Right lung (tissue), 10 donors: ENCODE measurements at places on chromosomes 7 and 10.

GRCh38 chr7:2928613-2929311 is 84.7 kb upstream of the GNA12 start:
- no peak for DNase-seq

DNA sequence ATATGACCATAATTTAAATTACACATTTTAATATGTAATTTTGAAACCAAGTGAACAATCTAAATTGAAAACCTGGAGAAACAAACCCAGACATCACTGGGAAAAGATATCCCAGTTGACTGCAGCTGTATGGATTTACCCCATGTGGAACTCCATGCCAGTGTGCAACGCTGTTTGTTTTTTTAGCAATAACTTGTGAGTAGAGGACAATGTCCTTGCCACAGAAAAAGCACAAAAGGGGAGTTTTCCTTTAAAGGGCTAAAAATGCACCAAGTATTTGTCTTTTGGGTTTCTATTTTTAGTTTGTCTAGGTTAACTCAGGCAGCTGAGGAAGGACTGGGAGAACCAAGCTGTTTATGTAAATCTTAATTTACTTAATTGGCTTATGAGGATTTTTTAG is 15.1 kb upstream of the COL17A1 start:
- DNase-seq: no peak

DNA sequence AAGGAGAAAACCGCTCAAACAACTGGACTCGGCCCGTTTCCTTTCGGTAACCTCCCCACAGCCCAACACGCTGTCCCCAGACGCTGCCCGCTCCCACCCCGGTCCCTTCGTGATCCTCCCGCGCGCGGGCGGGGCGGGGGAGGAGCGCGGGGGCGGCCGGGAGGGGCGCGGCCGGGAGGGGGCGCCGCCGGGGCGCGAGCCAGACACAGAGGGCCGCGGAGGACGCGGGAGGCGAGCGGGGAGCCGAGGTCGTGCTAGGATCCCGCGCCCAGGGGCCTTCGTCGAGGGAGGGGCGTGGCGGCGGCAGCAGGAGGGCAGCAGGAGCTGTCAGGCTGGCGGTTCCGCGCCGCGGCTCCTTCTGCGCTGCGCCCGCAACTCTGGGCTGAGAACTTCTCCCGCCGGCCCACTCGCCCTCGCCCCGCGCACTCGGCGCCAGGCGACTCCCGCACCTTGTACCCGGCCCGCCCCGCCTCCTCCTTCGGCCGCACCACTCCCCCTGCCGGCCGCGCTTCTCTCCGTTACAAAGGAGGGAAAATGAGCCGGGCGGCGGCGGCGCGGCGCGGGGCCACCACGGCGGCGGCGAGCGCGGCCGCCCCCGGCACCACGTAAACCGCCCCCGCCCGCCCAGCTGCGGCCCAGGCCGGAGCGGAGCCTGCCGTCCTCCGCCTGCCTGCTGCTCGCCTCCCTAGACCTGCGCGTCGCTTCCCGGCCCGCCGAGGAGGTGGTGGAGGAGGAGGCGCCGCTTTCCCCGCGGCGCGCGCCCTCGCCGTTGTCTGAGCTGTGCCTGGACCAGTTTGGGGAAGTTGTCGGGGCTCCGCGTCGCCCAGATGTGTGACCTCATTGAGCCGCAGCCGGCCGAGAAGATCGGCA is at the start of gene CDK14:
Gene CDK14, plus strand, starts transcription at position 521 of the 870 bp plus-strand sequence. Its CDS starts 307 bp downstream, at position 828.
- DNase-seq: peak; percentile 67

- no peak for DNase-seq
Observed at GRCh38 chr7:96118449-96119001, 203.4 kb downstream of the SLC25A13 start.

DNA sequence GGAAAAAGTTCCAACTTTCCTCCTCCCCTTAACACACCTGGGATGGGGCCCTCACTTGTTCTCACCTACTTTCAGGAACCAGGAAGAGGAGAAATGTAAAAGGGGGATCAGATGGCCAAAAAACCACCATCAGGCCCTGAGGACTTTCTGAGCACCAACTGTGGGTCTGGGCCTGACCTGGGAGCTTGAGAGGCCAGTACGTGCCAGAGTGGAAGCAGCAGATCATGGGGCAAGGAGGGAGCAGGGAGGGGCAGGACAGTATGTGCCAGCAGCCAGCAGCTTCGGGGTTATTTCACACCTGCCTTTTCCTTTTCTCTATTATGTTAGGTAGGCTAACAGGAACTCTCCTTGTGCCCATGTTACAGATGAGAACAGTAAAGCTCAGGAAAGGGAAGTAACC is 118.8 kb upstream of the UNC5B start:
- DNase-seq: no peak

GRCh38 chr10:86601956-86602602 is 52.3 kb upstream of the OPN4 start:
- DNase-seq: no peak

DNA sequence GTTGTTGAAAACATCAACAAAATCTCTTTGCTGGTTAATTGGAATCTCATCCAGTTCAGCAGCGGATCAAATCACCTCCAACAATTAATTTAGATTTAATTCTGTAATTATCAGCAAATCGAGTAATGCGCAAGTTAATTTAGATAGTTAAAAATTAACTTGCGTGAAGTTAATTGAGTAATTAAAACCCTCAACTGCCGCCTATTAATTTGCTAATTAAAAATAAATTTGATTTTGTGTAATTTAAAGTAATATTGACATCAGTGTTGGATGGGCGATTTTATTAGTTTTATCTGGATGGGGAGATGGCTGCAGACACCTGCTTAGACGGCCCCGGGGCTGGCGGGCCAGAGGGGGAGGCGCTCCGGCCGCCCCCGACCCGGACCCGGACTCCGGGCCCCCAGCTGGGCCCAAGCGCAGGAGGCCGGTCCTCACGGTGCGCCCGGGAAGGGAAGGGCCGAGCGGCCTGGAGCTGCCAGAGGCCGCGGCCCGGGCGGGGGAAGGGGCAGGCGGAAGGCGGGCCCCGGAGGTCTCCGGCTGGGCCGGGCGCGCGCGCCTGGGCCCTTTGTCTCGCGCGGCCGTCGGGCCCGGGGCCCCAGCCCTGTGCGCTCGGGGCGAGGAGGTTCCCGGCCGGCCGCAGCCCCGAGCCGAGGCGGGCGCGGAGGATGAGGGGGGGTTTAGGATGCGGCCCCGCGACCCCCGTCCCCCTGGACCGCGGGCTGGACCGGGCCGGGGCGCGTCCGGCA is 3.3 kb upstream of the UNCX start:
- no peak for DNase-seq

DNA sequence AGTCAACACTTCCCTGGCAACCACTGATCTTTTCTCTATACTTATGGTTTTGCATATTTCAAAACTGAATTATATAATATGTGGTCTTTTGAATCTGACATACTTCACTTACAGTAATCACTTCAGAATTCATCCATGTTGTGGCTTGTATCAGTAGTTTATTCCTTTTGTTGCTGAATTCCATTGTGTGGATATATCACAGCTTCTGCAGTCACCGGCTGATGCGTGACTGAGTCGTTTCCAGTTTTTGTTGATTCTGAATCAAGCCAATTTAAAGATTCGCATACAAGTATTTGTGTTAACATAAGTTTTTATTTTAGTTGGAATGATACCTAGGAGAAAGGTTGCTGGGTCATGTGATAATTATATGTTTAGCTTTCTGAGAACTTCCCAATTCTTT is 672.5 kb upstream of the ANKRD30A start:
- DNase-seq: no peak

DNA sequence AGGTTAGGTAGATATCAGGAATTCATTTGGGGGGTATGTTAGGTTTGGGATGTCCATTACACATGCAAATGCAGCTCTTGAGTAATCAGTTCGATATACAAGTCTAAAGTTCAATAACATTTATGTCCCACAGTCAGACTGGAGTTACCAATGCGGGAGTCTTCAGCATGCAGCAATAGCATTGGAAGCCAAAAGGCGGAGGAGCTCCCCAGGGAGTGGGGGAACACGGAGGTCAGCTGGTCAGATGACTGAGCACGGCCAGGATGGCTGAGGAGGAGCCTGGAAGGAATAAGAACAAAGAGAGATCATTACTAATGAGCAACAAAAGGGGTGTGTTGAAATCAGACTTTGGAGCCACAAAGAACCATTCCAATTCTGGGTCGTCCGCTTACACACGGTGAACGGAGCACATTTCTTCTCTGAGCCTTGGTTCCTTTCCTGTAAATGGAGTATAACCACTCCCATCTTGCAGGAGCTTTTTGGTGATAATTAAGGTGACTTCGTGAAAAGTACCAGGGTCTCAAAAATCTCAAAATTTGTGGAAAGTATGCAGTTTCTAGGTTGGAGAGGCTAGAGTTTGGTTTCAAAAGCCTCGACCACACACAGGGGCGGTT is 478 bp upstream of the ZNF22 start:
- peak; percentile 46 for DNase-seq

GRCh38 chr10:129768437-129769355 is 195.4 kb downstream of the EBF3 start:
- no peak for DNase-seq

GRCh38 chr7:26588511-26588910 is 275.9 kb downstream of the SKAP2 start:
- no peak for DNase-seq

GRCh38 chr7:21041666-21042065 is 255.0 kb upstream of the SP8 start:
- DNase-seq: no peak

GRCh38 chr7:15015545-15016314 is 113.2 kb upstream of the DGKB start:
- peak; percentile 48 for DNase-seq

DNA sequence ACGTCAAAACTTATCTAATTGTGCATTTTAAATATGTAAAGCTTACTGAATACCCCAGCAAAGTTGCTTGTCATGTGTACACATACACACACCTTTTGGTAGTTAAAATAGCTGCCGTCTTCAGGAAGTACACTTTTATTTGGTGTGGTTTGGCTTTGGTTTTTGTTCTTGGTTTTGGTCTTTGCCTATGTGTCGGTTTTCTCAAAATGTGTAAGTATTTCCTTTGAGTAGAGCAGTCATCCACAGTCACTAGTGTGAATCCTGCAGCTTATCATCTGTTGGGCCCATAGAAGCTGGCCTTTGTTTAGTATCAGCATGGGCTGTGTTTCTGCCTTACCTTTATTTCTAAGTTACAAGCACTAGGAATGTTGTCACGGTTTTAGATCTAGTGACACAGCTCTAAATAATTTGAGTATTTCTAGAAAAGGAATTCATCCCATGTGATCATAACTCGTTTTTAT is 35.3 kb downstream of the NET1 start:
- no peak for DNase-seq

DNA sequence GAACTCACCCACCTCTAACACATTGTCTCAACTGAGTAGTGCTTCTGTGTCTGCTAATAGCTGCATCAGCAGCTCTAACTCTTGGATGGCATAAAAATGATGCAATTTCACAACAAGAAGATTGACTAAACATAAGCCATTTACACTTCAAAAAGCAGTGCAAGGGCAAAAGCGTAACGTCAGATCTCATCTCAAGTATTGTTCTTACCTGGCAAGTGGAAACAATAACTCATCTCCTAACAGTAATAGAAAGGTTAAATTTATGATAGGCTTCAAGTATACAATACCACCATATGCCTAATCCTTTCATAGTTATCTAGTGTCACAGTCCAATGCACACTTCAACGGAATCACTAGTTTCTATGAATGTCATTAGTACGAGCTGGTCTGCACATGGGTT is 14.8 kb downstream of the TPK1 start:
- no peak for DNase-seq

DNA sequence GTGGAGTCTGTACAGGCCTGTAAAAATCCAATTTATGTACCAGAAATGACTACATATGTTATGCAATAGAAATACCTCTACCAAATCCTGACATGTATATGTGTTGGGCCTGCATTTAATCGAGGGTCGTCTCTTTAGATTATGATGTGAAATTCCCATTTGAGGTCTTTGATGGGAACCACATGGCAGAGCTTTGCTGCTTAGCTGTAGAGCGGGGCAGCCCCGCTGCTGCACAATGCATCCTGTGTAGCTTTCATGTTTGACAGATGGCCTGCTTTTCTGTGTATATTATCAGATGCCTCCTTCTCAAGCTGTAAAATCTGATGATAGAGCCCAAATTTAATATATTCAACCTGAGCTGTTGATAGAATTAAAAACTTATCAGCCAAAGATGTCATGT is 65.8 kb downstream of the RAB18 start:
- DNase-seq: no peak

DNA sequence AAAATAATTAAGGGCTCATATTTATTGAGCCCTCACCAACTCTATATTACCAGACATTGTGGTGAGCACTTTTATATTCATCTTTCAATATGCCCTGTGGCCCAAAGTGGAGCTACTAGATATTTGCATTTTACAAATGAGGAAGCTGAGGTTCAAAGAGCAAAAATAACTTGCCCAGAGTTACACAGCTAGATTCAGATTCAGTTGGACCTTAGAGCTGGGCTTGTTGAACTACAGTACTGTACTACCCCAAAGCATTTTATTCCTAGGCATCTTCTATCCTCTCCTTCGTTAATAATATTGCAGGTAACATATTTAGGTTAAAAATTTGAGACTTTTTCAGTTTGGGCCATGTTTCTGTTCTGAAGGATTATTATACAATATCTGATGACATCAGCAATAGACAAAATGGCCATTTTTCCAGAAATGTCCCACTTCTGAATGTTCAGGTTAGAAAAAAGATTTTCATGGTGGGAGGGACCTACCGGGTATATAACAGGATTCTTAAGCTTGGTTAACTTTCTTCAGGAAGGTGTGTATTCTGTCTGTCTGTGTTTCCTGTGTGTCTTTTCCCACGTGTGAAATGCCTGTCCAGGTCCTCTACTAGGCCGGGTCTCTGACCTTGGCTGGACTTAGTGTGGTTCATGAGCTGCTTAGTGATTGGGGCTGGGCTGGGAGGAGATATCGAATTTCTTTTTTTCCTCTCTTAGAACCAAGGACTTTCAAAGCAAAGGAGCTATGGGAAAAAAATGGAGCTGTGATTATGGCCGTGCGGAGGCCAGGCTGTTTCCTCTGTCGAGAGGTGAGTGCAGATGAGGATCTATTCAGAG is 13.6 kb downstream of the PRXL2A start:
- DNase-seq: no peak

DNA sequence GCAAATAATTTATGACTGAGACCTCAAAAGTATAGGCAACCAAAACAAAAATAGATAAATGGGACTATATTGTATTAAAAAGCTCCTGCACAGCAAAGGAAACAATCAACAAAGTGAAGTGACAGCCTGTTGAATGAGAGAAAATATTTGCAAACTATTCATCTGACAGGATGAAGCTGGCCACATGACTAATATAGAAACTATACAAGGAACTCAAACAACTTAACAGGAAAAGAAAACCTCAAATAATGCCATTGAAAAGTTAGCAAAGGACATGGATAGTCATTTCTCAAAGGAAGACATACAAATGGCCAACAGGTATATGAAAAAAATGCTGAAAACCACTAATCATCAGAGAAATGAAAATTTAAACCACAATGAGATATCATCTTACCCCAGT is 245.1 kb downstream of the STK31 start:
- no peak for DNase-seq

GRCh38 chr7:106863274-106863997 is 1.6 kb upstream of the PIK3CG start:
- DNase-seq: no peak

GRCh38 chr7:142420554-142421362 is 162.9 kb upstream of the PRSS58 start:
- no peak for DNase-seq

GRCh38 chr7:151436446-151437158 is 3.3 kb downstream of the CRYGN start:
- no peak for DNase-seq

GRCh38 chr10:48363617-48364355 is 57.3 kb downstream of the MAPK8 start:
- DNase-seq: peak; percentile 71
